ENCODE measurements at places on chromosomes 7 and 10.

DNA sequence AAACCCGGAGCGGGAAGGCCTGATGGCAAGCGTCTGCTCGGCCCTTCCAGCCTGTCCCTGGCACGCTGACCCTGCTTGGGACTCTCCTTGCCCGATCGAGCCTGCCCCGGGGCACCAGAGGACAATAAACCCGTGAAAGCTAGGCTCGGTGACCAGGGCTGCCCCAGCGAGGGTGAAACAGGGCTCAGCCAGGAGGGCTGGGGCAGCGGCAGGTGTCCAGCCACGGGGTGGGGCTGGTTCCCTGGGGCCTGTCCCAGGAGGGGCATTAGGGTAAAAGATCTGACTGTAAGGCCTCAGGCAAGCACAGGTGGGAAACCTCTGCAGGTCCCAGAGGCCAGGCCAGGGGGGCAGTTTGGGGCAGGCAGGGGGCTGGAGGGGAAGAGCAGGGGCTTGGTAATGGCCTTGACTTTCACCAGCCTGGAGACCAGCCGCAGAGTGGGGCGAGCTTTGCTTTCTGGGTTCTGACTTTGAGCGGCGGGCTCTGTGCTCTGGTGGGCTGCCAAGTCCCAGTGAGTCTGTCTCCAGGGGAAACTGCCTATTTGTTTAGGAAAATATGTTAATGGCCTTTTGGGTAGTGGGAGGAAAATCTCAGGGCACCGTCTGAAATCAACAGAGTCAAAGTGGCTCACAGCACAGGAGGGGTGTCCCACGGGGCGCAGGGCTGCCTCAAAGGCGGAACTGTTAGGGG is 68.2 kb upstream of the INPP5A start:
- no peak for DNase-seq

DNA sequence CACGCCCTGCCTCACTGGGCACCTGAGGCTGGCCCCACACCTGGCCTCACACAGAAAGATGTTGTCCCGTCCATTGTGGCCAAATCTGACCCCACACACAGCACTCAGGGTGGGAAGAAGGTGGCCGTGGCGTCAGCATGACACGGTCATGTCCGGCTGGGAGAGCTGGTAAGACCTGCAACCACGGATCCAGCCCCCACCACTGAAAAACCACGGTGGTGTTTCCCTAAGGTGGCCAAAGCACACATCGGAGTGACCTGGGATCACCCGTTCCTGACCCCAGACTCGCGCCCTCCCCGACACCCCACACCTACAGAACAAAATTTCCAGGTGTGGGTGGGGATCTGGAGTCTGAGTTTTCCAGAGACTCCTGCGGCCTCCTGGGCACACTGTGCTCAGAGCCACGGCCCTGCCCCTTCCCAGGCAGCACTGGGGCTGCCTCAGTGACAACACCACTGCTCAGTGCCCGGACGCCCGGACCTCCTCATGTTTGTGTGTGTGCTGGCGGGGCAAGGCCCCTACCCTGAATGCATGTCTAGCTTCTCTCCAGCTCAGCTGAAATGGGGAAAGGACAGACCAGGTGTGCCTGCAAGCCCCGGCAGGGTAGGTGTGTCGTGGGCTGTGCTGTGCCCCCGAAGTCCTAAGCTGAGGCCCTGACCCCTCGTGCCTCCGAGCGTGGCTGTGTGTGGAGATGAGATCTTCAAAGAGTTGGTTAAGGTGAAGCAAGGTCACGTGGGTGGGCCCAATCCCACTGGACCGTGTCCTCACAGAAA is 36.1 kb downstream of the STK32C start:
- DNase-seq = no peak

DNA sequence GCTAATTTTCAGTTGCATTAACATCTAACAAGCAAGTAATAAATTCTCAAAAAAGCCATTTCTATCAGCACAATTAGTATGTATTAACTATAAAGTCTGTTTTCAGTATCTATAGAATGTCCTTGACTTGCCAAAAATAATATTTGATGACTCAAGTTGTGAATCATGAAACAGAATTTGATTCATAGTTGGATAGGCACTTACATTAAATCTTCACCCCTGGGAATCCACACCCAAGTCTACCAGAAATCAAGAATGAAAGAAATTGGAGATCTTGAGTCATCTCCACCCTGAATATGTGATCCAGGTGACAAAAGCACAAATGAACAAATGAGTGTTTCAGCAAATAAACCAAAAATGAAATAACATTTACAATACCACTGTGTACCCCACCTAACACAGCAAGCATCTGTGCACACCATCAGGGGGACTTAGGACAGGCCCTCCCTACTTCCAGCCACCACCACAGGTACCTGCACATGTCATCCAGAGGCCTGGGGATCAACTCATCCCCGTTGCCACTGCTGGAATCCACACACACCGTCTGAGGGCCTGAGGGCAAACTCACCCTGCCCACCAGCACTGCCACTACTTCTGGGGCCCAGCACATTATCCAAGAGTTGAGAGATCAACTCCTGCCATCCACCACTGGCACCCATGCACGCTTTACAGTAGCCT is 160.1 kb downstream of the MTERF1 start:
- DNase-seq = no peak

DNA sequence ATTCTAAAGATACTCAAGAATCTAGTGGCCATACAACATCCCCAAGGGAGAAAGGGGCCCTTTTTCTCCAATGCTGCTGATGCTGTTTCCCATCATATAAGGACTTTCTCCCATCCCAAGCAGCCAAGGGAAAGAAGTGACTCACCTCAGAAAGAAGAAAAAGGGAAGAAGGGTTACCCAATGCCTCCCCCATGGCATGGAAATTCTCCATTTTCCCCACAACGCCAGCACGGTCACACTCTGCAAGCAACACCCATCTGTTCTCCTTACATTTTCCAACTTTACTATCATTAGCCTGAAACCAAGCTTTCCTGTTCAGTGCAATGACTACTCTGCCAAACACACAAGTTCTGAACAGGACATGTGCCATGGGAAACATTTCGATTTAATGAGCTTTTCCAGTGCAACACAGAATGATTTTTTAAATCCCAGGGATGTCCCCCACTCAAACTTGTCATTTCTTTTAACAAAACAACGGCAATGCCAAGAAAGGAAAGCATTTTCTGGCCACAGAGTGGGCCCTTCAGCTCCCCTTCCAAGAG is 67.9 kb downstream of the PTPRN2 start:
- no peak for DNase-seq

- DNase-seq = no peak
Measured at GRCh38 chr7:22339725-22340390, 17.1 kb downstream of the RAPGEF5 start.

GRCh38 chr7:125599387-125599786 is 669.8 kb upstream of the POT1 start:
- no peak for DNase-seq

DNA sequence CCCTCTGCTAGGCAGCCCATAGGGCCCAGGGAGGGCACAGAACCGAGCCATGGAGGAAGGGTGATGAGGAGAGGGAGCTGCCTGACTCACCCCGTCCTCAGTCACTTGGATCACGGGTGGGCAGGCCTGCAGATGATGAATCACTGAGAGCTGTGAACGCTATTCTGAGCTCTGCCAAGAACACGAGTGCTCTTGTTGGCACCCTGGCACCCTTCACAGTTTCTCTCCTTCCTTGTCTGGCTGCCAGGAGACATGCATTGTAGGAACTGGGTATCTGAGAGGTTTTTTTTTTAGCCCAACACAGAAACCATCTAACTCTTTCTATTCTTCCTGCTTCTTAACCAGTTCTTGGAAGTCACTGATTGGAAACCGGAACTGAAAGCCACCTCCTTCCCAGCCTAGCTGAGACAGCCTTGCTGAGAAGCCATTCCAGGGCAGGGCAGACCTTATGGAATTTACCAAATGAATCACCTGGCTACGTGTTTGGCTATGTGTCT is 82.1 kb downstream of the SLC37A3 start:
- DNase-seq = peak; percentile 70

- DNase-seq = no peak
Measured at GRCh38 chr7:47153058-47153457, 428.9 kb downstream of the TNS3 start.

- no peak for DNase-seq
Measured at GRCh38 chr10:84493361-84493760, 165.0 kb downstream of the CCSER2 start.

GRCh38 chr7:91633013-91633441 is 247.5 kb downstream of the MTERF1 start:
- DNase-seq = no peak
